ENCODE measurements at places on chromosomes 13 and 19.

- no peak for DNase-seq
- H3K27ac ChIP-seq, result no peak overlapping the region
- no peak overlapping the region for H3K4me3 ChIP-seq
- H3K4me1 ChIP-seq, result no peaks in the 10 kb centered on the region
These were observed 30.7 kb downstream of the PDE4A start for GRCh38 chr19:10450853-10451609.

DNA sequence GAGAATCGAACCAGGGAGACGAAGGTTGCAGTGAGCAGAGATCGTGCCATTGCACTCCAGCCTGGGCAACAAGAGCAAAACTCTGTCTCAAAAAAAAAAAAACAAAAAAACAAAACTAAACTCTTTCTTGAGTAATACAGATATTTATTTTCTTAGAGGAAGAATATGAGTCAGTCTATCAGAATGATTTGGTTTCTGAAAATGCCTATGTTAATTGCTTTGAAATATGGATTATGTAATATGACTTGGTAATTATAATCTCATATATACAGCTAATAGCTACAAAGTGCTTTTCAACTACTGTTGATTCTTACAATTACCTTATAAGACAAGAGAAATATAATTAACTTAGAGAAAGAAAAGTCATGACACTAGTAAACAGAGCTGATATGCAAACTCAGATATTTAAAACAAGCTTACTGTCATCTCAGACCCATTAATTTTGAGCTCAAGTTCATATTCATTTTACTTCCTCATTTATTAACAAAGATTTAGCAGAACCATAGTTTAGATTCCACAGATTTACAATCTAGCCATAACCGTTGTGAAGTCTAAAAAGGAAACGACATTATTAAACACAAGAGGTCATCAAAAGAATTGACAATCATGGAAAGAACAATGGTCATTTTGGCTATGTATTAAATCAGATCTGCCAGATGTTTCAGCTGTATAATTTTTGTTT, 88.0 kb downstream of the TBC1D4 start:
- no peak overlapping the region for H3K27ac ChIP-seq
- H3K27me3 ChIP-seq, result no peaks in the 10 kb centered on the region
- peaks cover 41% of the 10 kb centered on the region for H3K4me1 ChIP-seq
- no peaks in the 10 kb centered on the region for H3K36me3 ChIP-seq
- DNase-seq, result no peak

DNA sequence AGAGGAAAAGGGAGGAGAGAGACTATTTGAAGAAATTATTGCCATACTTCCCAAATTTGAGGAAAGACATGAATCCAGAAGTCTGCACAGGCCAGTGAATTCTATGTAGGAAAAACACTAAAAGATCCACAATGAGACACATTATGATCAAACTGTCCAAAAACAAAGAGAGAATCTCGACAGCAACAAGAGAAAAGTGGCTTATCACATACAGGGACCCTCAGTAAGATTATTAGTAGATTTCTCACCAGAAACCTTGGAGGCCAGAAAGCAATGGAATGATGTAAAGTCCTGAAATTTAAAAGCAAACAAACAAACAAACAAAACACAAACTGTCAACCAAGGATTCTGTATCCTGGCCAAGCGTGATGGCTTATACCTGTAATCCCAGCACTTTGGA, 55.7 kb upstream of the IL17D start:
- H3K27me3 ChIP-seq, result no peaks in the 10 kb centered on the region
- H3K4me3 ChIP-seq, result no peak overlapping the region
- H3K27ac ChIP-seq, result no peak overlapping the region
- no peak for DNase-seq
- H3K4me1 ChIP-seq, result no peaks in the 10 kb centered on the region
- no peaks in the 10 kb centered on the region for H3K36me3 ChIP-seq

DNA sequence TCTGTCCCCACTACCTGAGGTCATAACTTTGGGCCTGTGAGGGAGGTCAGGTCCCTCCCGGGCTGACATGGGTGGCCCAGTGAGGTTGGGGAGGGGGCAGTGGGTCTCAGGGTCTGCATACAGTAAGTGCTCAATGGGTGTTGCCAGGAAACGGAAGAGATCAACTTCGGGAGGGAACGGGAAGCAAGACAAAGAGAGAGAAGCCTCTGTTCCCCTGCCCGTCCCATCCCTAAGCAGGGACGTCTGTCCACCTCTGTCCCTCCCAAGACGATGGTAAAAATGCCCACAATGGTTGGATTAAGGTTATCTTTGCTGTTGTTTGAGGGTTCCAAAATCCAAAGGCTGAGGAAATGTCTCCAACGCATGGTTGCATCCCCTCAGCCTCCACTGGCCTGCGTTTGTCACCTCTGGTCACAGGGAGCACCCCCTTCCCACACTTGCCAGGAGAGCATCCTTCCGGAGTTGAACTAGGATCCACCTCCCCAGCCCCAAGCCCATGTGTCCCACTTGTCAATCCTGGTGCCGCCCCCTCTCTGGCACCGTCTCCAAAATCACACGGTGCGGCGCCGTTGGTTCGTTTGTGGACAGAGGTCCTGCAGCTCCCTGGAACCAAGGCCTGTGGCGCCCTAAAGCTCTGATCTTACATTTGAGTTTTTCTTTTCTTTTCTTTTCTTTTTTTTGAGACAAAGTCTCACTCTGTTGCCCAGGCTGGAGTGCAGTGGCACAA, 774 bp upstream of the HOMER3 start:
- no peaks in the 10 kb centered on the region for H3K27me3 ChIP-seq
- no peak overlapping the region for H3K27ac ChIP-seq
- no peak for DNase-seq
- no peaks in the 10 kb centered on the region for H3K4me1 ChIP-seq
- no peak overlapping the region for H3K4me3 ChIP-seq

GRCh38 chr19:56222901-56223300, 20.8 kb downstream of the ZSCAN5C start:
- H3K27me3 ChIP-seq, result no peaks in the 10 kb centered on the region
- no peaks in the 10 kb centered on the region for H3K4me1 ChIP-seq
- no peaks in the 10 kb centered on the region for H3K36me3 ChIP-seq
- no peak overlapping the region for H3K4me3 ChIP-seq
- H3K27ac ChIP-seq, result no peak overlapping the region
